ENCODE measurements at places on chromosomes 5 and 9. TPM values are rescaled to one million over a fixed set of nuclear protein-coding genes. Genes with fewer than 3 reads are reported as not detected.

The TBC1D9B gene
- total RNA-seq, result 84.3 TPM

The PDE6A gene
- total RNA-seq, result not detected

The C7 gene
- not detected for total RNA-seq

The IL9 gene
- total RNA-seq, result not detected

The PCDHB13 gene
- total RNA-seq, result 0.09 TPM

The RNF208 gene
- total RNA-seq, result 1.3 TPM

The TGFBI gene
- 12.7 TPM for total RNA-seq

The ADAMTS2 gene
- total RNA-seq, result not detected

The MSMP gene
- total RNA-seq, result not detected

The CCL19 gene
- total RNA-seq, result not detected

The ADAMTS12 gene
- 0.17 TPM for total RNA-seq

The KIF24 gene
- 0.32 TPM for total RNA-seq

The DNM1 gene
- total RNA-seq, result 2.2 TPM

DNA sequence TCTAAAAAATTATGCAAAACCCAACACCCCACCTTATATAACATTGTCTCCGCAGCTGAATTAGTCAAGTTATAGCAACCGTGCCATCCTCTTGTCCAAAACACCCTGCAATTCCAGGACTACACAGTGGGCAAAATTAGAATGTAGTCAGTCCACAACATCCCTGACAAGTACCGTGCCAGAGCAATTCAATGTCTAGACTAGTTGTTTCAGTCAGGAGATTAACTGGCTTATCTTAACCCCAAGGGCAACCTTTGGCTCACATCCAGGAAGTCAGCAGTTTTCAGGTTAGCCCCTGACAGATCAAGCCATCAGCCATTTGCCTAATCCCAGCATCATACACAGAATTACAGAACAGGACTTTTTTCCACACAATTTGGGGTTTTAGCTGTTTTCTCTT, 240.8 kb upstream of the TMEM161B start:
- H3K4me1 ChIP-seq, result no peaks in the 10 kb centered on the region
- no peak for DNase-seq
- no peak overlapping the region for H3K27ac ChIP-seq

DNA sequence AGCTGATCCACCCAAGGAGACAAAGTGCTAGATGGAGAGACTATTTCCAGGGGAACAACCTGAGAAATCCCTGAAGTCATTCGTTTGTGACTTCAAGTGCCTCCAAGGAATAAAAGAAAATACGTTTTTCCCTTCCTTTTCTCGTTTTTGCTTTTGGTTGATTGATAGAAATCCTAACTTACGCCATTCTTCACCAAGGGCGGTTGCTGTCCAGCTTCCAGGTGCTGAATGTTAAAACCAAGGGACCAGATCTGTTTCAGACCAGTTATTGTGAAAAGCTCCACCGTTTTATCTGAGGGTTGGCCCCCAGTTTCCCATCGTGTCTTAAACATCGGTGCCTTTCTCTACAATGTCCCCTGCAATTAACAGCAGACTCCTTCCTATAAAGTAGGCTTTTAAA, 600.7 kb upstream of the SGCD start:
- H3K4me1 ChIP-seq, result no peaks in the 10 kb centered on the region
- no peak overlapping the region for H3K27ac ChIP-seq
- no peak overlapping the region for H3K4me3 ChIP-seq
- DNase-seq, result no peak
- H3K36me3 ChIP-seq, result no peaks in the 10 kb centered on the region

DNA sequence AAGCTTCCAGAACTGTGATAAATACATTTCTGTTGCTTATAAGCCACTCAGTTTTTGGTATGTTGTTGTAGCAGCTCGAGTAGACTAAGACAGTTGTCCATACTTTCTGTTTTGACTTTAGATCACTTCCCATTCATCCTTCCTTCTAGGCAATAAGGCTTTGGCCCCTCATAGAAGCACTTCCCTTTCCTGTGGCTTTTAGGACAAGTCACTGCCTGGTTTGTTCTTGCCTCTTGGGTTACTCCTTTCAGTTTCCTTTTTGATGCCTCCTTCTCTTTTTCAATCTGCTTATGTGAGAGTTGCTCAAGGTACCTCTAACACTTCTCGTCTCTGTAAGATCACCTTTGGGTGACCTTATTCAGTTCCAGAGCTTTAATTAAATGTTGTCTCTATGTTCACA, 72.4 kb upstream of the NTRK2 start:
- DNase-seq, result no peak
- H3K4me3 ChIP-seq, result no peak overlapping the region
- no peaks in the 10 kb centered on the region for H3K27me3 ChIP-seq

GRCh38 chr5:77390795-77391194, 101.3 kb downstream of the WDR41 start:
- DNase-seq, result no peak
- H3K36me3 ChIP-seq, result no peaks in the 10 kb centered on the region

GRCh38 chr9:122133263-122133983, 26.2 kb downstream of the NDUFA8 start:
- no peak overlapping the region for H3K27ac ChIP-seq
- H3K4me1 ChIP-seq, result no peaks in the 10 kb centered on the region
- H3K36me3 ChIP-seq, result no peaks in the 10 kb centered on the region
- H3K27me3 ChIP-seq, result no peaks in the 10 kb centered on the region
- no peak for DNase-seq

- no peak for DNase-seq
- H3K4me3 ChIP-seq, result no peak overlapping the region
- H3K36me3 ChIP-seq, result no peaks in the 10 kb centered on the region
- no peak overlapping the region for H3K27ac ChIP-seq
- no peaks in the 10 kb centered on the region for H3K27me3 ChIP-seq
- no peaks in the 10 kb centered on the region for H3K4me1 ChIP-seq
Measured at GRCh38 chr9:16316456-16316855, 554.0 kb downstream of the BNC2 start.

DNA sequence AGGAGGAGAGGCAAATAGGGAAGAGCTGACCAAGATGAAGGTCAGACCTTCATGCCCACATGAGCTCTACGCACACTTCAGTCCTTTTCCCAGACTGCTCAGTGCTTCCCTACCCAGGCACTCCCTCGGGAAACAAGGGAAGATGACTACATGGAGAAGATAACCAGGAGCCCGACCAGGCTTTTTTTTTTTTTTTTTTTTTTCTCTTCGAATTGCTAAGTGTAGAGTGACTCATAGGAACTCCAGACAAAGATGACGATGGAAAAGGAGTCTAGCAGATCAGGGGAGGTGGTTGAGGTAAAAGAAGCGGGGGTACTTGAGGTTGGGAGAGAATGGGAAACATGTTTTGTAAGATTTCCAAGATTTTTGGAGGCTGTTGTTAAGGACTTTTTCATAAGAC, 526.1 kb downstream of the BNC2 start:
- no peak for DNase-seq
- H3K36me3 ChIP-seq, result no peaks in the 10 kb centered on the region
- no peak overlapping the region for H3K27ac ChIP-seq
- H3K27me3 ChIP-seq, result no peaks in the 10 kb centered on the region

GRCh38 chr9:135641745-135642144, 2.4 kb upstream of the GLT6D1 start:
- DNase-seq, result no peak
- no peaks in the 10 kb centered on the region for H3K4me1 ChIP-seq
- no peaks in the 10 kb centered on the region for H3K36me3 ChIP-seq

- no peak overlapping the region for H3K27ac ChIP-seq
- no peaks in the 10 kb centered on the region for H3K27me3 ChIP-seq
- no peaks in the 10 kb centered on the region for H3K4me1 ChIP-seq
- no peak for DNase-seq
- no peaks in the 10 kb centered on the region for H3K36me3 ChIP-seq
Measured at GRCh38 chr5:147259837-147260236, 25.0 kb downstream of the STK32A start.

DNA sequence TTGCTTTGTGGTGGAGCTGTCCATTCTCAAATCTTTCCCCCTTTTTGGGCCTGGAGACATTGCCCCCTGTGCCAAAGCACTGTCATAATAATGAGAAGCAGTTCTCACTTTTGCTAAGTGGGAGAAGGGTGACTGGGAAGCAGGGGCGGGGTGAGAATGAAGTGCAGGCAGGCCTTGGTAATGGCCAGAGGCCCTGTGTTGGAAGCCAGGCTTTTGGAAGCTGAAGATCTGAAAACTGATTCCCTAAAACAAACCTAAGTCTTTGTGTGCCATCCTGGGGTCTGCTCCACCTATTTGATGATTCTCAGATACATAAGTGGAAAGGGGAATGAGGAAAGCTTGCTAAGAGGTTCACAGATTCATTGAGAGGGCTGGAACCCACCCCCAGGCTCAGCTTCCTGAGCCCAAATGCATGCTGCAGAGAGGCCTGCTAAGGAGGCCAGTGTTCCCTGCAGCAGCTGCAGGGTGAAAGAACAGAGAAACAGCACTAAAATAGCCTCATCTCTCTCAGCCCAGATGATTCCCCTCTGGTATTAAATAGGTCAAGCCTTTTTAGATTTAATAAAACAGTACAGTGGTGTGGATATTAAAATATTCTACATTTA, 75.0 kb downstream of the NSG2 start:
- no peak overlapping the region for H3K27ac ChIP-seq
- H3K4me1 ChIP-seq, result no peaks in the 10 kb centered on the region
- no peaks in the 10 kb centered on the region for H3K27me3 ChIP-seq
- no peak overlapping the region for H3K4me3 ChIP-seq
- no peak for DNase-seq

- H3K4me3 ChIP-seq, result no peak overlapping the region
- H3K4me1 ChIP-seq, result peaks cover 7% of the 10 kb centered on the region
- no peak for DNase-seq
- no peaks in the 10 kb centered on the region for H3K36me3 ChIP-seq
- no peak overlapping the region for H3K27ac ChIP-seq
Measured at GRCh38 chr5:110038297-110038997, 348.7 kb downstream of the MAN2A1 start.

- no peak for DNase-seq
- H3K27ac ChIP-seq, result no peak overlapping the region
- no peaks in the 10 kb centered on the region for H3K4me1 ChIP-seq
Measured at GRCh38 chr5:83665631-83666030, 55.0 kb downstream of the HAPLN1 start.

GRCh38 chr5:37838933-37839341, 904 bp downstream of the GDNF start:
- H3K27me3 ChIP-seq, result peaks cover 47% of the 10 kb centered on the region
- no peak overlapping the region for H3K4me3 ChIP-seq
- H3K27ac ChIP-seq, result no peak overlapping the region
- DNase-seq, result no peak

DNA sequence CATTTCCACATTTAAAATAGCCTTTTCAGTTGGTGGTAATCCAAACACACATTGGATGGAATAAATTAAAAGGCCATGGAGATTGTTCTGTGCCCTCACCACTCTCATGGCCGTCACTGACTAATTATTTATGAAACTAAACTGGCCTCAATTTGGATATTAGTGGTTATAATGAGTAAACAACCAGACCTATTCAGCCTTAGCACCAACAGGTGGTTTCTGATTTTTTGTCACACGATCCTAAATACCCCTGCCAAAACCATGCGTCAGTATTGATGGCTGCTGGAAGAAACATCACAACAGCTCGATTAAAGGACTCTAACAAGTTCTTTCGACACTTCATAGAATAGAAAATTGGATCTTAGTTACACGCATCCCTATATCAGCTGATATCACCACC, 276.0 kb upstream of the DAP start:
- no peaks in the 10 kb centered on the region for H3K36me3 ChIP-seq
- DNase-seq, result no peak
- no peak overlapping the region for H3K4me3 ChIP-seq
- H3K27me3 ChIP-seq, result no peaks in the 10 kb centered on the region
- no peaks in the 10 kb centered on the region for H3K4me1 ChIP-seq

DNA sequence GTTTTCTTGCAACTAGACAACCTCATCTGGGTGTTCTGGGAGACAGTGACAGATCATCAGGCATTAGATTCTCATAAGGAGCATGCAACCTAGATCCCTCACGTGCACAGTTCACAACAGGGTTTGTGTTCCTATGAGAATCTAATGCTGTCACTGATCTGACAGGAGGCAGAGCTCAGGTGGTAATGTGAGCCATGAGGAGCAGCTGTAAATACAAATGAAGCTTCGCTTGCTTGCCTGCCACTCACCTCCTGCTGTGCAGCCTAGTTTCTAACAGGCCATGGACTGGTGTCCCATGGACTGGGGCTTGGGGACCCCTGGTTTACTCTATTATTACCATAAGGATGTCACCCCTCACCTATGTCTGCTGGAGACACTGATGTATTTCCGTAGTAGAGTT, 166.8 kb downstream of the PSAT1 start:
- no peak overlapping the region for H3K27ac ChIP-seq
- no peak for DNase-seq
- H3K36me3 ChIP-seq, result no peaks in the 10 kb centered on the region
- H3K4me3 ChIP-seq, result no peak overlapping the region
- H3K4me1 ChIP-seq, result no peaks in the 10 kb centered on the region
- H3K27me3 ChIP-seq, result no peaks in the 10 kb centered on the region

GRCh38 chr5:52893105-52893504, 96.0 kb upstream of the ITGA2 start:
- no peak for DNase-seq
- H3K27ac ChIP-seq, result no peak overlapping the region
- H3K36me3 ChIP-seq, result no peaks in the 10 kb centered on the region
- no peaks in the 10 kb centered on the region for H3K27me3 ChIP-seq
- no peak overlapping the region for H3K4me3 ChIP-seq

GRCh38 chr5:170552621-170553115, 48.8 kb downstream of the KCNIP1 start:
- no peaks in the 10 kb centered on the region for H3K4me1 ChIP-seq
- no peak overlapping the region for H3K4me3 ChIP-seq
- H3K36me3 ChIP-seq, result no peaks in the 10 kb centered on the region
- no peak overlapping the region for H3K27ac ChIP-seq

- H3K4me3 ChIP-seq, result no peak overlapping the region
- no peak overlapping the region for H3K27ac ChIP-seq
- DNase-seq, result no peak
Measured at GRCh38 chr5:103441523-103441922, 121.1 kb downstream of the NUDT12 start.

DNA sequence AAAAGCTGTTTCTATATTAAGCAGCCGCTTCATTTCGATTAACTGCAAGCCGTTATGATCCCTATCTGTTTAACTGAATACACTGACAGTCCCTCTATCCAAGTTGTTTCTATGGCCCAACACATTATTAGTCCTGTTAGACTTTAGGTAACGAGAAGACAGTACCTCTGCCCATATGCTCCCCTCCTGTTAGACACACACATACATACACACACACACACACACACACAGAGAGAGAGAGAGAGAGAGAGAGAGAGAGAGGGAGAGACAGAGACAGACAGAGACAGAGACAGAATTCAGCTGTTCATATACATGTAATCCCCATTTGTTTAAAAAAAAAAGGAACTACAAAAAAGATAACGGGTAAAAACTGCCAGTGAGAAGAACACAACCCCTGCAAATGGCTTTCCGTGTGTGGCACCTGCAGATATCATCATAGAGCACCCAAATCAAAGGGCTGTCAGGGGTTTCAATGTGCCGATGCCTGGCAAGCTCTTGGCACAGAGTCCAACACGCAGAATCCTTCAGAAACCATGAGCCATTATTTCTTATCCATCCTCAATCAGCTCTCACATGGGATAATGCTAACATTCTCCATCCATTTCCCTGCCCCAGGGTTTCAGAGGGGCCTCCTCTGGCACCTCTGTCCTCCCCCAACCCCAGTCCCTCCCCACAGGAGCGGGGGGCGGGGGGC, 144.0 kb downstream of the MYO10 start:
- no peak overlapping the region for H3K4me3 ChIP-seq
- no peaks in the 10 kb centered on the region for H3K36me3 ChIP-seq
- H3K27ac ChIP-seq, result no peak overlapping the region
- no peaks in the 10 kb centered on the region for H3K27me3 ChIP-seq

- peaks cover 60% of the 10 kb centered on the region for H3K4me1 ChIP-seq
- H3K27ac ChIP-seq, result peak overlapping the region; percentile 53
- no peaks in the 10 kb centered on the region for H3K27me3 ChIP-seq
- peak overlapping the region; percentile 62 for H3K4me3 ChIP-seq
- peak; percentile 76 for DNase-seq
Measured at GRCh38 chr5:1315709-1316587, 21.1 kb upstream of the TERT start.
